NCI-H1048 (cell line): ENCODE measurements at places on chromosomes 13 and 19.

DNA sequence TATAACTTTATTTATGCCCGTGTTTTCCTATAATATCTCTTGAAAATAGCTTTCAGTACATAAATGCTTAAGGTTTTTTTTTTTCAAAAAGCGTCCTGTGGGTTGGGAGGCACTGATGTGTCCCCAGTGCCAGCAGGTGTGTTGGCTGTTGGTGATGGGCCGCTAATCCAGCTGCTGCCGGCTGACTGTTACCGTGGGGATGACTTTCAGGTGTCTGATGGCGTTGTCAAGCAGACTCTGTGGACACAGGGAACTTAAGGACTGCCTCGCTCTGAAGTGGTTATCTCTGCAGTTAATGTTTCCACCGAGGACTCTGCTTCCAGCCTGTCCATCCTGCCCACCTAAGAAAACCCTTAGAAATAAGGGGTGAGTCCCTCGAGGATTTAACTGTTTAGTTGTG is 94.5 kb downstream of the ANKRD10 start:
- no peak for DNase-seq

GRCh38 chr19:48950159-48950558 is 4.5 kb upstream of the BAX start:
- DNase-seq: no peak

DNA sequence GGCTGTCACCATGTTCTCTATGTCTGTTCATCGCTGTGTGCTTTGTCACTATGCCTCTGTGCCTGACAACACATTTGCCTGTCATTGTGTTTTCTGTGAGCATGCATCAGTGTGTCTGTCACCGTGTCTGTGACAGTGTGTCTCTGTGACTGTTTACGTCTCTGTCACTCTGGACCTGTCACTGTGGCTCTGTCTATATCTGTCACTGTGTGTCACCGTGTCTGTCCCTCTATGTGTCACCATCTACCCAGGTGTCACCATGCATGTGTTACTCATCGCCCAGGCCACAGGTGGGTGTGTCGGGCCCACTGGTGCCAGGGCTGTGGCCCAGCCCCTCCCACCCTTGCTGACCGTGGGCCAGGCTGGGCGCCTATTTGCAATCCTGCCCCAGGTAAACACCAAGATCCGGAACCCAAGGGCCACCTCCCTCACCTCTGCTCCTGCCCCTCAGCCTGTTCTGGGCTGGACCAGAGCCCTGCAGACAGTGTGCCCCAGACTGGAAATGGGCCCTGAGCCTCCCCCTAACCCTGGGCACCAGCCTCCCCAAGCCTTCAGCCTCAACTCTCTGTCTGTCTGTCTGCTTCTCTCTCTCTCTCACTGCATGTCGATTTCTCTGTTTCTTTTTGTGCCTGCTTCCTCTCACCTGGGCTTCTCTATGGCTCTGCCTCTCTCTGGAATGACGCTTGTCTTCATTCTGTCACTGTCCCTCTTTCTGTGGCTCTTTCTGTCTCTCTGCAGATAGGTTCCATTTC is 7.7 kb downstream of the IRF2BP1 start:
- DNase-seq: no peak

DNA sequence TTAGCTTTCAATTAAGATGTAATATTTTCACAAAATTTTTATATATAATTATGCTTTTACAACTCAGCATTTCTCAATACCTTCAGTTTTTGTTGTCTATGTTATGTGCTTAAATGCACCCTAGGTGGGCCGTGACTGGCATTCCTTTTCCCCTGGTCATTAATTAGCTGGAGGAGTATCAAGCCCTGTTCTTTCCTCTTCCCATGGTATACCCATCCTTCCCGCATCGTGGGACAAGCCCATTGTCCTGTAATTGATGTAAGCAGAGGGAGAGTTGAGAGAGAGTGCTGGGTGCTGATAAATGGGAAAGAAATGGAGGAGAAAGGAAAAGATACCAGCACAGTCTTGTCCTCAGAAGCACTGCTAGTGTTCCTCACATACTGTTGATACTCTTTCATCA is 591.7 kb downstream of the GPC6 start:
- no peak for DNase-seq

DNA sequence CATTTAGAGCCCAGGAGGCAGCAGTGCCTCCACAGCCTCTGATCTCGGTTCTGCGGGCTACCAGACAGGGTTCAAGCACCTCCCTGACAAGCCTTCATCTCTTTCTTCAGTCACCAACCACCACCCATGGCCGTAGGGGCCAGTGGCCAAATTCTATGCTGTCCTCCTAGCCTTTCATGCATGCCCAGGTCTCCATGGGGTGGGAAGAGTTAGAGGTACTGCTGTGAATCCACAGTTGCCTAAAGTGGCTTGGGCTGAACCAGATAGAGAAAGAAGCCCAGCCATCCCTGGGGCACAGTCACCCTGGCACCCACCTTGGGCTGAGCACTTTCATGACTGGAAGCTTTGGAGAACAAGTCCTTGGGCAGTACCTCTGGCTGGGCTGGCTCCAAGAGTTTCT is 97.4 kb downstream of the ZDHHC20 start:
- DNase-seq: no peak

- DNase-seq: no peak
Observed at GRCh38 chr13:41833201-41833600, 127.7 kb downstream of the VWA8 start.

DNA sequence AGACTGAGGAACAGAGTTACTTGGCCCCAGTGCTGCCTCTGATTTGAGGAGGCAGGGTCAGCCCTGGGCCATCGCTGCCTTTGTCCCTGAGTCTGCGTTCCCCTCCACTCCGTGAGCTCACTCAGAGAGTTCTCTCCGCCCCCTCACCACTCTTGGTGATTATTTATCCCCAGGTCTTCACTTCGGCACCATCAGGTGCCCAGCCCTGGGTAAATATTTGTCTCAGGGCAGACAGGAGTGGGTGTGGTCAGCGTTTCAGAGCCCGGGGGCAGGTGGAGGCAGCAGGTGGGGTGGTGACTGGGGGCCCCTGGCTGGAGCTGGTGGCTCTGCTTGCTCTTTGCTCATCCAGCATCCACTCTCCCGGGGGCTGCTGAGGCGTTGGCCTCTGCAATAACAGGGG is 20.6 kb downstream of the PPP1R37 start:
- no peak for DNase-seq

DNA sequence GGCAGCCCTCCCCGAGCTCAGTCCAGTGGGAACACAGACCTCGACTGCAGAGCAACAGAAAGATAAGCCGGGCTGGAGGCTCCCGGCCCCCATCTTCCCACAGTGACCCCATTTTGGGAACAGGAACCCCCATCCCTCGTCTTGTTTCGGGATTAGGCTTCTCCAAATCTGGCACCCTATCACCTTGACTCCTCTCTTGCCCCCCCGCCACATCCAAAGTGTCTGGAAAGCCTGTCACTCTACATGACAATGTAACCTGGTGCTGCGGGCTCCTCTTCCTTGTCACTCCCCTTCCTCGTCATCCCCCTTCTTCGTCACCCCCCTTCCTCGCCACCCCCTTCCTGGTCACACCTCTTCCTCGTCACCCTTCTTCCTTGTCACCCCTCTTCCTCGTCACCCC is 10.1 kb downstream of the PAK4 start:
- DNase-seq: no peak

- no peak for DNase-seq
Observed at GRCh38 chr13:89900104-89900765, 1447.3 kb upstream of the MIR17HG start.
